ENCODE measurements at places on chromosomes 2 and 18. TPM values are rescaled to one million over a fixed set of nuclear protein-coding genes. Genes with fewer than 3 reads are reported as not detected.

EPB41L3 gene
- 13.4 TPM for total RNA-seq

GRCh38 chr2:85704800-85705679 lies 10.9 kb downstream of the GNLY start:
- peak; percentile 24 for DNase-seq
- no peak overlapping the region for H3K4me3 ChIP-seq
- H3K36me3 ChIP-seq = no peaks in the 10 kb centered on the region
- H3K27ac ChIP-seq = no peak overlapping the region
- peaks cover 7% of the 10 kb centered on the region for H3K27me3 ChIP-seq

DNA sequence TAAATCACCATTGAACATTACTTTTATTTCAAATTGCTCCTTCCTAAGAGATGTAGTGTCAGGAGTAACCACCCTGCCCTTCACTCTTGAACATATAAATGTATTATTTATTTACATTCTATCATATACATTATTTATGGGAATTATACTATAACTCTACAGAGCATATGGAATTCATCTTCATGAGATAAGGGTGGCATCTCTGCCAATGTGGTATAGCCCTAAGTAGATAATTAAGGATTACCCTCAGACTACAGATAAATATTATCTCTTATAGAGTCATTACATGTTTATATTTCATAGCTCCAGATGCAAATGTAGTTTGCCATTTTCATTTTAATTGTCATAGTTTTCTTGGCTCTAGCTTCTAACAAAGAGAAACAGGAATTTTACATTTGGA lies 17.3 kb downstream of the MEIS1 start:
- peaks cover 11% of the 10 kb centered on the region for H3K27me3 ChIP-seq
- no peaks in the 10 kb centered on the region for H3K36me3 ChIP-seq
- no peak overlapping the region for H3K4me3 ChIP-seq
- DNase-seq = no peak

GRCh38 chr18:6624271-6624660 lies 105.2 kb upstream of the ARHGAP28 start:
- no peaks in the 10 kb centered on the region for H3K4me1 ChIP-seq
- H3K36me3 ChIP-seq = no peaks in the 10 kb centered on the region
- H3K27me3 ChIP-seq = no peaks in the 10 kb centered on the region

DNA sequence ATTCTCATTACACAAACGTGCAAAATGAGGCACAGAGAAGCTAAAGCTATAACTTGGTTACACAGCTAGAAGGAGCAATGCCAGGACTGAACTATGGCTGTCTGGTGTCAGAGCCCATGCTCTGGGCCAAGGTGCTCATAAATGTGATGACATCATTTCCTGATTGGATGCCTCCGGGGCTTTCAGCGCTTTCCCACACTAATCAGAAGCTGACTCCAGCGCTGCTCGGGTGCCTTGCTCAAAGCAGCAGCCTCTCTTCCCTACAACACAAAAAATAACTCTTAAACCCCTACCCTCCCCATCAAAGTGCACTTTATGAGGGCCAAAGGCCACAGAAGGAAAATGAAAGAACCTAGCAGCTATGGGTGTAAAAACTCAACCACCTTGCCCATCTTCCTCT lies 90.7 kb downstream of the STK39 start:
- no peaks in the 10 kb centered on the region for H3K27me3 ChIP-seq
- peak; percentile 16 for DNase-seq
- no peak overlapping the region for H3K4me3 ChIP-seq
- no peak overlapping the region for H3K27ac ChIP-seq
- peaks cover 11% of the 10 kb centered on the region for H3K4me1 ChIP-seq
- peaks cover 15% of the 10 kb centered on the region for H3K36me3 ChIP-seq

GRCh38 chr2:149068225-149068995 lies 29.9 kb downstream of the LYPD6B start:
- no peak overlapping the region for H3K4me3 ChIP-seq
- H3K36me3 ChIP-seq = no peaks in the 10 kb centered on the region
- H3K27ac ChIP-seq = no peak overlapping the region
- no peak for DNase-seq
- H3K4me1 ChIP-seq = peaks cover 14% of the 10 kb centered on the region

All from activated CD4-positive, alpha-beta T cell treated with anti-CD3 and anti-CD28 coated beads for 36 hours (primary cell).